Neural progenitor cell (in vitro differentiated cells): ENCODE measurements at places on chromosomes 12 and 14. TPM values are rescaled to one million over a fixed set of nuclear protein-coding genes. Genes with fewer than 3 reads are reported as not detected.

- H3K36me3 ChIP-seq = no peaks in the 10 kb centered on the region
- no peaks in the 10 kb centered on the region for H3K4me1 ChIP-seq
- H3K27me3 ChIP-seq = no peaks in the 10 kb centered on the region
- no peak for DNase-seq
- H3K27ac ChIP-seq = no peak overlapping the region
Measured at GRCh38 chr12:93622485-93622884, 50.0 kb downstream of the SOCS2 start.

DNA sequence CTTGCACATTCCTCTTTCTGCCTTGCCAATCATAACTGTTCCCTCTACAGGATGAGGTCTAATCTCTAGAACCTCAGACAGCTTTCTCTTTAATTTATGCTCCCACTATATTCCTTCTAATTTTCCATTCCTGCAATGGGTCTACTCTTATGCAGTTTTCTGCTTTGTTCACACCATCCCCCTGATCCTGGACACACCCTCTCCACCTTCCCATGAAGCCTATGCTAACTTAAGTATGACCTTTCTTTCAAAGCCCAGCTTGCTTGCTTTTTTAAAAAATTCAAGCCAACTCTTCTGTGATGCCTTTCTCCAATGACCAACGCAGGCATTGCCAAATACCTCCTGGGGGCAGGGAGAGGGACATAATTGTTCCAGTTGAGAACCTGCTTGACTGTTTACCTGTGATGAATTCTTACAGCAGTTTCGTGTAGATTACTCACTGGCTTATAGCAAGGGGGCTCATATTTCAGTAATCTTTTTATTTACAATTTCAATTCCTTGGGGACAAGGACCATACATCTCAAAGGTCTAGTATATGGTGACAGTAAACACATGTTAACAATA lies 7.8 kb downstream of the SLC38A1 start:
- H3K4me3 ChIP-seq = no peak overlapping the region
- no peaks in the 10 kb centered on the region for H3K27me3 ChIP-seq
- no peaks in the 10 kb centered on the region for H3K36me3 ChIP-seq
- no peak overlapping the region for H3K27ac ChIP-seq
- peaks cover 63% of the 10 kb centered on the region for H3K4me1 ChIP-seq
- no peak for DNase-seq

DNA sequence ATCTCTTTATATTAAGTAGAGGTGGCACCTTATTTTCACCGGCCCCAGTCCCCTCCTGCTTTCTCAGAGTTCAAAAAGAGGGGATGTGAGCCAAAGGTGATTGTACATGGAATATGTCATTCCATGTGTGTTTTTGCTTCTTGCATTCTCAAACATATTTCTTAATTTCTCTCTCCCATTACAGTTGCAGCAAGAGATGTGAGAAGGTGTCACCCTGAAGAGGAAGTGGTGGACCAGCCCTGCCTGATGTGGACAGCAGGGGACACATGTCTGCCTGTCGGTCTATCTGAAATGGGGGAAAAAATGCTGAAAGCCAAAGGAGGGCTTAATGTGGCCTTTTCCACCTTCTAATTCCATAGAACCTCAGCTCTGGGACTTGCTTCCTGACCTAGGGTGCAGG lies 1.9 kb upstream of the FOXN3 start:
- no peaks in the 10 kb centered on the region for H3K27me3 ChIP-seq
- peaks cover 5% of the 10 kb centered on the region for H3K4me1 ChIP-seq
- H3K36me3 ChIP-seq = no peaks in the 10 kb centered on the region
- no peak for DNase-seq
- no peak overlapping the region for H3K27ac ChIP-seq

The SLCO1C1 gene
- not detected in 2 replicates for total RNA-seq

DNA sequence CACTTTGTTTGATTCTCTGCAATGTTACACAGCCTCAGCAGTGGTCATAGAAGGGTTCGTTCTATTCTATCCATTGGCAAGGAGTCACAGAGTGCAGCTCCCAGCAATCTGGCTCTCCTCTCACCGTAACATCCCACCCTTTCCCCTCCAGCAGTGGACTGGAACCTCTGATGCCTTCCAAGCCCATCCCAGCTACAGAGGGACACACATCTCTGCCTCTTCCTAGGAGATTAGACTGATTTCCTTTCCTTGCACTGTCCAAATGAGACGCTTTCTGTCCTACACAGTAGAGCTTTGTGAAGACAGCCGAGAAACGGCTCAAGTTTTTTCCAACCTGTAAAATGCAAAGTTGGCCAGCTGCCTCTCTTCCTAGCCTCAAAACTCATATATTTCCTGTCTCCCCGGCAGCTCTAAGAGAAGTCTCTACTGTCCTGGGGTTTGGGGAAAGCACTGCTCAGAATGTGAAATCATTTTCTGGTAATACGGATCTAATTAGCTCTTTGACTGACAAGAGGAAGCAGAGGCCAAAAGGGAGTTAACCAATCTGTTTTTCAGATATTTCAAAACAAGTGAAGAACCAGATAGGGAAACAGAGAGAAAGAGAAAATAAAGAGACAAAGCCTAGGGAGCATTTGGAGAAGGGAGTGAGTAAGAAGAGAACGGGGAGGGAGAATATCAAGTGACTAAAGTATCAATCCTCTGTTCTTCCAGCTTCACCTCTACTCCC lies 516 bp downstream of the NINJ2 start:
- H3K27ac ChIP-seq = no peak overlapping the region
- no peaks in the 10 kb centered on the region for H3K36me3 ChIP-seq
- peaks cover 18% of the 10 kb centered on the region for H3K4me1 ChIP-seq

The SLC5A8 gene
- not detected in 2 replicates for total RNA-seq

GRCh38 chr12:15322164-15323061 lies at the start of gene PTPRO:
Gene PTPRO, plus strand, starts transcription at chr12:15322508.
- peak; percentile 83 for DNase-seq
- no peaks in the 10 kb centered on the region for H3K36me3 ChIP-seq

The LRP1 gene
- 13.9 and 31.9 TPM in 2 replicates for total RNA-seq

DNA sequence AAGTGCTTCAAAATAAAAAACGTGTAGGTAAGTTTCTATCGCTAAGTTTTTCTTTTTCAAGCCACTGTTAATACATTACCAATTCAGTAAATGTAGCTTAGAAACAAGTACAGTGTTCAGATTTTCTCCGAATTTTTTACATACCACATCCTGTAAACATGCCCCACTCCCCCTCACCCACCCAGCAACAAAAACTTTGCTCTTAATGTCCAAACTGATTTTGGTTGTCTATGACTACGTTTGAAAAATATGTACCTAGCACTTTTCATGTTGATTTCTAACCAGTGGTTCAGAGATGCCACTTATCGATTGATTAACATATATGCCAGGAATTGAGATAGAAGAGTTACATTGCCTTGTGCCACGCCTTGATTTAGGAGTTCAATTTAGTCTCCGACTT lies 663 bp upstream of the LIN7A start:
- H3K27ac ChIP-seq = no peak overlapping the region
- H3K4me3 ChIP-seq = no peak overlapping the region
- no peak for DNase-seq
- peaks cover 19% of the 10 kb centered on the region for H3K27me3 ChIP-seq
- peaks cover 18% of the 10 kb centered on the region for H3K4me1 ChIP-seq

DNA sequence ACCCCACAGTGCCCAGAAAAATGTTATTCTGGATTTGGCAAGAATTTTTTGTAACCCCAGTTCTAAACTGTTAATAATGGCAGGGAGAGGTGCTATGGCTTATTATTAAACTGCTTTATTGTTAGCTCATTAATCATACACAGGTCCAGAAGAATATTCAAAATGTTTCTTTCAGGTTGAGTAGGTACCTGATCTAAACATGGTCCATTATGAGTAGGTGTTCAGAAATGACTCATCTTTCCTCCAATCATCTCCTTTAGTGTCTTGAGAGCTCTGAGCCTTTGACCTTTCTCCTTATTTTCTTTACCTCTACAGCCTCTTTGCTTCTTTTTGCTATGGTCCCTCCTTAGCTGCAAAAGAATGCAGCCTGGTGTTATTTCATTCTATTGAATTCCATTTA lies 211.0 kb upstream of the GARIN6 start:
- no peak overlapping the region for H3K4me3 ChIP-seq
- H3K27ac ChIP-seq = no peak overlapping the region
- peaks cover 3% of the 10 kb centered on the region for H3K4me1 ChIP-seq
- no peak for DNase-seq

DNA sequence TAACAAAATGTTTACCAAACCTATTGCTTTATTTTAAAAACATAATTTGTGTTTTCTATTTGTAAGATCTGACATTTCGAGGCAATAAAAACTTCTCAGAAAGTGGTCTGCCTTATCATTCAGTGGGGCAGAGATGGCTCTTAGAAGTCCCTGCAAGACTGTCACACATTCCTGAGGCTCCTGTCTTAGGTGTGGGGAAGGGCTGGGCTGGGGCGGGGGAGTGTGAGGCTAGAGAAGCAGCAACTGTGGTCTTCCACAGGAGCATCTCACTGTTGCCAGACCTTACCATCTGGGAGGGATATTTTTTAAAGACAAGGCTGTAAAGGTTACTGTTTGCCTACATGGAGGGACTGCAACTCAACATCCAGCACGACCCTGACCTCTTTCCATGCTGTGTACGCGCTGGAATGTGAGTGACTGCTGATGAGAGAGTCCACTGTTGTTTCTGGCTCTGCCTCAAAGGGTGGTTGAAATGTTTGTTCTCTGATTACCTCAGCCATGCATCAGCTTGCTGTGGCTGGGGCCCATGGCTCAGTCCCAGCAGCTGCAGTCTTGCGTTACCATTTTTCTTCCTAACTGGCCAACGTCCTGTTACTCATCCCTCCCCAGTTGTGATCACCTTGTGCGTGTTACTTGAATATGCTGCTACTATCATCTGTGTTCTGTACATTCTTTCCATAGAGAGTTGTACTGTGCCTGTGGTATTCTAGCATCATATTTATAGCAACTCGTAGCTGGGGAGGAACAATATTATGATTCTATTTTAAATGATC lies 12.4 kb downstream of the ERG28 start:
- H3K27ac ChIP-seq = no peak overlapping the region
- H3K4me3 ChIP-seq = no peak overlapping the region
- H3K4me1 ChIP-seq = no peaks in the 10 kb centered on the region
- DNase-seq = no peak
- H3K27me3 ChIP-seq = no peaks in the 10 kb centered on the region

DNA sequence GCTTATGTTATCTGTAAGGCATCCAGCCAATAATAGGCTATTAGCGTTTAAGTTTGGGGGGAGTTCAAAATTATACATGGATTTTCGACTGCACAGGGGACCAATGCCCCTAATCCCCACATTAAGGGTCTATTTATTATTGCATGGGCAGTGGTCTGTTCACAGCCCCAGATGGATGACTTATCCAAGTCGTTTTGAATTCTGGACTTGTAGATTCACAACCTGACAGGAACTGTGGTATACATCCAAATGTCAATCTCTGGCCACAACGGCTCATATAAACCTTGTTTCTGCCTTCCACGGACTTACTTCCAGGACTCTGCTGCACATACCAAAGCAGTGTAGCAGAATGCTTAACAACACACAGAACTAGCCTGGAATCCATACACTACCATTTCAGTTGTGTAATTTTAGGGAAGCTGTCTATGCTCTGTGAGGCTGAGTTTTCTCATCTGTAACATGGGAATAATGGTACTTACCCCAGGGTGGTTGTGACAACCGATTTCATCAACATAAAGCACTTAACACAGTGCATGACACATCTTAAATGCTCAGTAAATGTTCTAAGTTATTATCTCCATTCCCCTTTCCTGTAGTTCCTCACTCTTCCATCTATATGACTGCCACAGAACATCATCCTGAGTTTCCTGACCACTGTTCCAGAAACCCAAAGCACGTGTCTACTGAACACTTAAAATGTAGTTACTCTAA lies 3.7 kb downstream of the DDX24 start:
- DNase-seq = no peak
- no peak overlapping the region for H3K27ac ChIP-seq
- no peaks in the 10 kb centered on the region for H3K27me3 ChIP-seq
- H3K4me1 ChIP-seq = peaks cover 20% of the 10 kb centered on the region
- H3K36me3 ChIP-seq = peaks cover 20% of the 10 kb centered on the region

- no peak overlapping the region for H3K27ac ChIP-seq
- no peaks in the 10 kb centered on the region for H3K27me3 ChIP-seq
- DNase-seq = no peak
- H3K4me3 ChIP-seq = no peak overlapping the region
- no peaks in the 10 kb centered on the region for H3K36me3 ChIP-seq
Measured at GRCh38 chr14:72800848-72801370, 93.0 kb downstream of the DPF3 start.

The BTG1 gene
- total RNA-seq = 25.2 and 45.1 TPM in 2 replicates

GRCh38 chr12:32398181-32398580 lies 1.2 kb upstream of the FGD4 start:
- no peak for DNase-seq
- peaks cover 8% of the 10 kb centered on the region for H3K4me1 ChIP-seq
- H3K27ac ChIP-seq = no peak overlapping the region
- H3K27me3 ChIP-seq = peaks cover 11% of the 10 kb centered on the region
- no peak overlapping the region for H3K4me3 ChIP-seq

DNA sequence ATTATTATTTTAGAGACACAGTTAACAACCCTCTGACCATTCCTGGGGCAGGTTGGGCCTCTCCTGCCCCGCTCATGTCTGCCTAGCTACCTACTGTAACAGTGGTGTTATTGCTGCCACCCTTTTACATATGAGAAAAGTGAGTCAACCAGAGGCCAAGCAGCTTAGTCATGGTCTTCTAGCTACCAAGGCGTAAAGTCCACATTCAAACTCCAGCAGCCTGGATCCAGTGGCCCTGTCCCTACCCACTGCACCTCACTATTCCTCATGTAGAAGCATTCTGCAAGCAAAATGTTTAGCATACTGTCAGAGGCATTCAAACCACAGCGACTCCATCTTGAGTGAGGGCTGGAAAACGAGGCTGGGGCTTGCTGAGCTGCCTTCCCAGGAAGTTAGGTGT lies 95.8 kb downstream of the SLC15A4 start:
- no peaks in the 10 kb centered on the region for H3K36me3 ChIP-seq
- no peak overlapping the region for H3K27ac ChIP-seq
- no peaks in the 10 kb centered on the region for H3K27me3 ChIP-seq
- no peak overlapping the region for H3K4me3 ChIP-seq

The C12orf54 gene
- not detected in 2 replicates for total RNA-seq

GRCh38 chr14:93984070-93984469 lies 7.7 kb upstream of the ASB2 start:
- no peak overlapping the region for H3K4me3 ChIP-seq
- H3K4me1 ChIP-seq = peaks cover 15% of the 10 kb centered on the region
- H3K27ac ChIP-seq = no peak overlapping the region
- no peaks in the 10 kb centered on the region for H3K27me3 ChIP-seq
- no peak for DNase-seq

GRCh38 chr12:112803620-112804282 lies 12.2 kb downstream of the RPH3A start:
- H3K36me3 ChIP-seq = no peaks in the 10 kb centered on the region
- H3K27ac ChIP-seq = no peak overlapping the region
- no peak overlapping the region for H3K4me3 ChIP-seq
- H3K27me3 ChIP-seq = no peaks in the 10 kb centered on the region
- H3K4me1 ChIP-seq = peaks cover 5% of the 10 kb centered on the region
- no peak for DNase-seq
